NCI-H345 (cell line): ENCODE measurements at places on chromosomes 2 and 18.

- DNase-seq, result no peak
Observed at GRCh38 chr2:141490886-141491285, 639.9 kb downstream of the LRP1B start.

- DNase-seq, result no peak
Observed at GRCh38 chr18:11736656-11737055, 47.6 kb downstream of the GNAL start.

- DNase-seq, result no peak
Observed at GRCh38 chr2:48449073-48449840, 80.7 kb upstream of the STON1 start.

- DNase-seq, result no peak
Observed at GRCh38 chr2:203185864-203186263, 53.0 kb upstream of the CYP20A1 start.

- DNase-seq, result no peak
Observed at GRCh38 chr2:174246944-174247381, 1.4 kb downstream of the OLA1 start.

DNA sequence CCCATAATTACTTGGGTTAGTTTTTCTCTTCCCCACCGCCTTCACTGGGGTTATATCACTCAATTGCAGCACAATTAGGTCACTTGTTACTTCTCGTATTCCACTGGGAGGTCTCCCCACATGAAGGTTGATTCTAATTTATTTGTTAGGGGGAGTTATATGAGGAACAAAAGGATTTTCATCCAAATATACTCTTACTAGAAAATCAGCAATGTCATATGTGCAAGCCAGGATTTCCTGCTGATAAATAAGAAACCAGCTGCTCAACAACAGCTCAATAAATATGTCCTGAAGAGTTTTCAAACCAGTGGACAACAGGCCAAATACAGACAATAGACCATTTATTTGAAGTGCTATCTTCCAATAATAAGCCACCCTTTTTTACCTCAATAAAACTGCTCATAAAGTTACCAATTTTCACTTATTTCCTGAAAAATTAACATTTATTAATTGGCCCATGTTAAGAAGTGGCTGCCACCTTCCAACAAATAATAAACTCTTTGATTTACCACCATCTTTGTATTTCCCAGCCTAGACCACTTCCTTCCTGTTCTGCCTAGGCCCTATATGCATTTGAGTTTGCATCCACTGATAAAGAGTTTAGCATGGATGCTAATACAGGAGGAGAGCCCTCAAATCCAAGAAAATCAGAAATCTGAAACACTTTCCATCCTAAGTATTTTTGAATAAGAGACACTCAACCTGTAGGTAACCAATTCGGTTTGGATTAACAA lies 184.4 kb upstream of the SLC39A10 start:
- no peak for DNase-seq

- DNase-seq, result no peak
Observed at GRCh38 chr2:102485147-102485785, 12.2 kb downstream of the SLC9A4 start.

GRCh38 chr2:136151021-136151971 lies 33.3 kb upstream of the CXCR4 start:
- DNase-seq, result no peak

GRCh38 chr2:27990030-27990590 lies 99.6 kb downstream of the BABAM2 start:
- no peak for DNase-seq

GRCh38 chr2:152740743-152741328 lies 22.4 kb downstream of the ARL6IP6 start:
- peak; percentile 17 for DNase-seq

- no peak for DNase-seq
Observed at GRCh38 chr2:38178556-38179419, 102.8 kb upstream of the CYP1B1 start.

DNA sequence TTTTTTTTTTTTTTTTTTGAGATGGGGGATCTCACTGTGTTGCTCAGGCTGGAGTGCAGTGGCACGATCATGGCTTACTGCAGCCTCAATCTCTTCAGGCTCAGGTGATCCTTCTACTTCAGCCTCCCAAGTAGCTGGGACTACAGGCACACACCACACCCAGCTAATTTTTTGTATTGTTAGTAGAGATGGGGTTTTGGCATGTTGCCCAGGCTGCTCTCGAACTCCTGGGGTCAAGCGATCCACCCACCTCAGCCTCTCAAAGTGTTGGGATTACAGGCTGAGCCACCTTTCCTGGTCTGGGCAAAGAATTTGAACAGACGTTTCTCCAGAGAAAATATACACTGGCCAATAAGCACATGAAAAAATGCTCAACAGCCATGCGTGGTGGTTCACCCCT lies 2.9 kb upstream of the SNRNP200 start:
- DNase-seq, result peak; percentile 65

- no peak for DNase-seq
Observed at GRCh38 chr2:186399082-186399644, 86.9 kb upstream of the ZC3H15 start.

GRCh38 chr2:239412905-239413603 lies 12.2 kb upstream of the HDAC4 start:
- DNase-seq, result no peak

DNA sequence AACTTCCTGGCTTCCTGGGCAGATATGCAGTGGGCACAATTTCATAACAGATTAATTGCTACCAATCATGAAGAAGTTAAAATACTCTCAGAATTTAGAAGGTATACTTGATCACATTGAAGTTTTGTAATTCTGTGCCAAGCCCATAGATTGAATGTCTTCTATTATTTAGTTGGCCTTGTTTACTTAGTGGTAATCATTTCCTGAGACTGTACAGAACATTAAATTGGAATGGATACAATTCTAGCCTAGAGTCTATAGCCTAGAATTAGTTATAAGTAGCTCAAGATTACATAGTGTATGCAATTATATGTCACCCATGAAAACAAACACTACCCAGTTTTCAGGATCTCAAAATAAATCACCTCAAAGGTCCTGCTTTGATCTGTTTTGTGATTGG lies 615.8 kb downstream of the XIRP2 start:
- DNase-seq, result peak; percentile 45

DNA sequence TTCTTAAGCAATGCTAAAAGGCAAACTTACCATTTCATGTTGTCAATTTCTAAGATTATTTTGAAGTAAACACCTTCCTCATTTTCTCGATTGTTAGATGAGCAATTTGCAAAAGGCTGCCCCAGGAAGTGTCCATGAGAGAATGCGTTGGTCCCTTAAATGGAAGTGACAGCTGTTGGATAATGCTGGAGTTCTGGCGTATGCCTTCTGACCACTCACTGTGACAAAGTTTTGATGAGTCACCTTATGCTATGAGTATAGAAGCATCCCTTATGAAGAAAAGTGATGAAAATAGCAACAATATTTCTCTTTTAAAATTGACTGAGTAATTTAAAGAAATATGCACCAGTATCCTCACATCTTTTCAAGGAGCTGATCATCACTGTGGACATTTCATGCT lies 1497.5 kb downstream of the DPP10 start:
- DNase-seq, result no peak

- DNase-seq, result no peak
Observed at GRCh38 chr2:240622060-240622411, 3.2 kb upstream of the GPR35 start.

DNA sequence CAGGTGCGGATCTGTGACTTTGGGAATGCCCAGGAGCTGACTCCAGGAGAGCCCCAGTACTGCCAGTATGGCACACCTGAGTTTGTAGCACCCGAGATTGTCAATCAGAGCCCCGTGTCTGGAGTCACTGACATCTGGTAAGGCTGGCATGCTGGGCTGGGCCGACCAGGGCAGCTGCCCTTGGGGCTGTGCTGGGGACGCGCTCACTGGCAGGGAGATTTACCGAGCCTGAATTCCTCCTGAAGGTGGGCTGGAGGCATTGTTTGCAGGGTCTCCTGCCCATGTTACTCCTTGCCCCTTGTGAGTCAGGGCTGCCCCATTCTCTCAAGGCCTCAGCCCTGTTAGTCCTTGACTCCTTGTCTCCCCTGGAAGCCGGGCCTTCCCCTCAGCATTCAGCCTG lies 18.7 kb upstream of the GMPPA start:
- DNase-seq, result no peak
